ENCODE measurements at places on chromosomes 7 and 10.

DNA sequence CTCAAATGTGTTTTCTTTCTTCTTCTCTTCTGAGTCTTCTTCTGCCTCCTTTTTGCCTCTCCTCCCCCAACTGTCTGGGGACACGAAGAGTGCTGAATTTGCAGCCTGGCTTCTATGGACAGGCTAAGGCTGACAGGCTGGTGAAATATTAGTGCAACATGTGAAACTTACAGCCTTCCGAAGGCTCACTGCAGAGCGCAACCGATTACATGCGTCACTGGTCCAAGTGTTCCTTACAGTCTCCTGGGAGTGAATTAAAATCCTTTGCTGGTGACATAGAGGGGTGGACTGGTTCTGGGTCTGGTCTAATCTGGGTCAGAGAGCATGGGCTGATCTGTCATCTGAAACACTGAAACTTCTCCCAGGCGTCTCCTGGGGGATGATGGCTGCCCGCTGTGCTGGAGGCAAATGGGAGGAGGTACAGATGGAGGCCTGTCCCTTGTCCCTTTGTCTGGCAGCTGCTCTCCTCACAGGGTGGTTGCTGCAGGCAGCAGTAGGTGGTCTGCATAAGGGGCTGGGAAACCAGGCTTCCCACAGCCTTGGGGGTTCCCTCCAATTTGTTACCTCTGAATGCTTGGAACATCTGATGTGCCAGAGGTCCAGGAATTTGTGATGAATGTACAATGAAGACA, 143.8 kb upstream of the BMPER start:
- DNase-seq: no peak

- DNase-seq: no peak
These were observed 23.5 kb downstream of the CREB5 start for GRCh38 chr7:28435732-28436378.

- DNase-seq: no peak
These were observed 85.6 kb upstream of the FGFR2 start for GRCh38 chr10:121683816-121684215.

- no peak for DNase-seq
These were observed 145.1 kb downstream of the ADRA2A start for GRCh38 chr10:111221682-111222480.

- no peak for DNase-seq
These were observed 43.5 kb downstream of the TRRAP start for GRCh38 chr7:98921608-98922372.

GRCh38 chr10:66218289-66218688, 707.5 kb upstream of the LRRTM3 start:
- no peak for DNase-seq

- DNase-seq: no peak
These were observed 150.7 kb upstream of the KLF14 start for GRCh38 chr7:130884437-130885417.

GRCh38 chr7:127513311-127513710, 72.1 kb downstream of the GCC1 start:
- DNase-seq: no peak

- DNase-seq: no peak
These were observed 44.6 kb downstream of the COL28A1 start for GRCh38 chr7:7491044-7491443.

- DNase-seq: no peak
These were observed 29.9 kb downstream of the GSAP start for GRCh38 chr7:77386165-77386822.
